C1 segment of cervical spinal cord (tissue), 14 donors: ENCODE measurements at places on chromosomes 1 and 21.

GRCh38 chr1:178407655-178408054 is 89.1 kb downstream of the CLEC20A start:
- no peak for DNase-seq

- DNase-seq, result no peak
Observed at GRCh38 chr1:210200124-210200736, 32.4 kb upstream of the SERTAD4 start.

GRCh38 chr1:157852476-157852875 is 10.9 kb upstream of the CD5L start:
- no peak for DNase-seq

DNA sequence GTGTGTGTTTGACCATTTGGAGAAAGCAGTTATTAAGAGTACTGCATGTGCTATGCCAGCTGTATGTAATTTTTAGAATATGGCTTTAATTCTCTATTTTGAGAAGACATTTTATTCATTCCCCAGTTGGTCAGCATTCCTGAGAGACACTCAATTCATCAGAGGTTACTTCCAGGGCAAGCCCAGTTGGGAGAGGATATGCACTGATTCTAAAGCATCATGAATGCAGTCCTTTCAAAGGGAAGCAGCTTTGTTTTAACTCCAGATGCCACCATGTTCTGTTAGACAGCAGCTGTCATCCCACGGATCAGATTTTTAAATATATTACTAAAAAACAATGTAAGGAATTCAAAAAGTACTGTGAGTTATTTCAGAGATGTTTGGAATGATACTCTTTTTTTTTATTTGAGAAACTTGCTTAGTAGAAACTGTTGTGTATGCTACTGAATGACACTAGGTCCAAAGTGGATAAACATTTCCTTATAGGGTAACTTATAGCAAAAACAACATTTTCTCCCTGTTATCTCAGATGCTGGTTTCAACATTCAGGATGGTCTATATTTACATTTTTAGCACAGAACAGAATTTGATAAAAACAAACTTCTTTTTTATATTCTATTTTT is 149.5 kb upstream of the B3GALT2 start:
- DNase-seq, result no peak

DNA sequence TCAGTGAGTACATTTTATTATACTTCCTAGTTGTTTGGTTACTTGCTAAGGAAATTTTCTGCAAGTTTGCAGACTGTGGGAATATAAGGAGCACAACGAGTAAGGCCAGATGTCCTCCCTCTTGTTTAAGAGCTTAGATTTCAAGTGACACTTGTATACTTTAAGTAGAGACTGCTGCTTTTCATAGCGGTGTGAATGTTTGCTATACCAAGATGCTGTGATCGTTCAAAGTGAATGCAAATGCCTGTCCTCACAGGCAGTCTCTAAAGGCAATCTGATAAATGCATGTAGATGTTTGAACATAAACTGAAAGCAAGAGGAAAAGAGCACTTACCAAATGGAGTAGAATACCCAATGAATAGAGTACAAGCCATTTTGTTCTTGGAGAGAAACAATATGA is 226.4 kb downstream of the NRIP1 start:
- no peak for DNase-seq

DNA sequence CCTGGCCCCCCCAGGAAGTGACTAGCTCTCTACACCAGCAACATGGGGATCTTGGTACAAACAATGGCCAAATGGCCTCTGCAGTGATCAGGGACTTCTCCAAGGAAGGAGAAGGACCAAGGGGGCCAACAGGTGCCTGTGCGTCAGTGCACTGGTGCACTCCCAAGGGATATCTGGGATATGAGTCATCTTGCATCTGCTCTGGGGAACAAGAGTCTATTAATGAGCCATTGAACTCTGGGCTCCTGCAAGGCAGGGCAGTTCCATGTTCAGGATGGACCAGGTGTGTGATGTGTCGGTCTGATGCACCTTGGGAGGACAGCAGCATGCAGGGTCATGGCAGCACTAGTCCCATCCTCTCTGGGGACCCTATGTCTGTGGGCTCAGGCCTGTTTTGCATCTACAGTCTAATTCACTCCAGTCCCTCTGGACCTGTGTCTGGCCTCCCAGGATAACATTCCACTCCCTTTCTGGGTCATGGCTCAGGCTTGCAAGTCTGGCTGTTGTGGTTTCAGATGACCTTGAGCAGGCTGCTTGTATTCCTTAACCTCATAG is 125.3 kb downstream of the TRABD2B start:
- DNase-seq, result no peak

DNA sequence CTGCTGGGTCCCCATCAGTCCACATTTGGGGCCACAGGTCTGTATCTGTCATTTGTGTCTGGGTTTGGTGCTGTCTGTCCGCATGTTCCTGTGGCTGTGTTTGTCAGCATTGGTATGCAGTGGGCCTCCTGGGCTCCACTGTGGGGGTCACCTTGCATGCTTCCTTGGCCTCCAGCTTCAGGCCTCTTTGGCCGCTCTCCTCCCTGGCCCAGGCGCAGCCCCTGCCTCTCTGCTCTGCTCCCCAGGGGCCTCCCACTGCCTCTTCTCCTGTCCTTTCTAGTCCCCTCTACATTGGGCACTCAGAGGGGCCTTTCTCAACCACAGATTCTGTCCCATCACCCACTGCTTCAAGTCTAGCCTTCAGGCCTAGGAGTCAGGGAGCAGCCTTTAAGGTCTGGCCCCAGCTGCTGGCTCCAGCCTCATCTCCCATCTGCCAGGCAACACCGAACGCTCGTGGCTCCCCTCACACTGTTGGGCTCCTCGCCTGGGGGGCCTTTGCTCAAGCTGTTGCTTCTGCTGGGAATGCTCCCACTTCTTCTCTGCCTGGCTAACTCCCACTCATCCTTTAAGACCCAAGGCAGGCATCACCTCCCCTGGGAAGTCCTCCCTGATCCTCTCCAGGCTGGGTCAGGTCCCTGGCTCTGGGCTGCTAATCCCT is 14.6 kb downstream of the ZNF362 start:
- DNase-seq, result no peak
